ENCODE measurements at places on chromosomes 5 and 9. TPM values are rescaled to one million over a fixed set of nuclear protein-coding genes. Genes with fewer than 3 reads are reported as not detected.

Gene SRA1
- 33.2 TPM for total RNA-seq

Gene OR13C2
- total RNA-seq = not detected

Gene DOLK
- total RNA-seq = 7.4 TPM

DNA sequence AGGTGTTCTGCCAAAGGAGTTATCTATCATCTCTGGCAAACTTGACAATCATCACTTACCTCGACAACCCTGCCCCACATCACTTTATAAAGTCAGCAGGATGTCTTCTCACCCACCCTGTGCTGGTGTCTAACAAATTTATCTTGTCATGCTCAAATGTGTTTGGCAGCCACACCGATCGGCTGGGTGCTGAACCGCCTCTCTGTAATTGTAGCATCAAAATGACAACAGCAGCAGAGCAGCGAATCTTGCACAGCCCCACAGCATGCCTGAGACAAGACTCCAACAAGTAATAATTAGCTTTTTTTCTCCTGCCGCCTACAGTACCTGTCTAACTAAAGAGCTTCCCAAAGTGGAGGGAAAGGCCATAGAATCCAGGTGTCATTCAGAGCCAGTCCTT, 176.2 kb downstream of the NR3C1 start:
- H3K4me3 ChIP-seq = no peak overlapping the region
- peaks cover 33% of the 10 kb centered on the region for H3K4me1 ChIP-seq
- H3K27ac ChIP-seq = no peak overlapping the region
- H3K27me3 ChIP-seq = no peaks in the 10 kb centered on the region
- H3K36me3 ChIP-seq = peaks cover 6% of the 10 kb centered on the region

GRCh38 chr5:145797336-145797735, 37.8 kb downstream of the PRELID2 start:
- no peak overlapping the region for H3K27ac ChIP-seq
- H3K36me3 ChIP-seq = no peaks in the 10 kb centered on the region
- H3K4me3 ChIP-seq = no peak overlapping the region
- DNase-seq = no peak
- no peaks in the 10 kb centered on the region for H3K27me3 ChIP-seq

- no peak overlapping the region for H3K27ac ChIP-seq
- H3K4me1 ChIP-seq = no peaks in the 10 kb centered on the region
- DNase-seq = no peak
- no peak overlapping the region for H3K4me3 ChIP-seq
These were observed 93.1 kb downstream of the OLFM1 start for GRCh38 chr9:135180586-135180985.

GRCh38 chr9:11204521-11204920, 591.7 kb upstream of the PTPRD start:
- H3K27ac ChIP-seq = no peak overlapping the region
- H3K27me3 ChIP-seq = no peaks in the 10 kb centered on the region
- H3K4me3 ChIP-seq = no peak overlapping the region
- H3K36me3 ChIP-seq = no peaks in the 10 kb centered on the region
- no peaks in the 10 kb centered on the region for H3K4me1 ChIP-seq
- DNase-seq = no peak

DNA sequence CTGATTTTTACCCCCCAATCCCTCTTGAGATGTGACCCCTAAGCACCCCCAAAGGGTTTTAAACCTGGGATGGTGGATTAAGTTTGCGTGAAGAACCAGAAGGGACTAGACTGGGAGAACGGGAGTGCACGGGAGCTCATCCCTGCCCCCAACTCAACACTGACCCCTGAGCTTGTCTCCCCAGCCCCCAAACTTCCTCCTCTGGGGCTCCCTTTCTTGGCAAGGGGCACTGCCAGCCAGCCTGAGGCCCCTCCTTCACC, 5.0 kb upstream of the SET start:
- DNase-seq = no peak
- peaks cover 38% of the 10 kb centered on the region for H3K4me1 ChIP-seq
- no peaks in the 10 kb centered on the region for H3K36me3 ChIP-seq
- H3K27ac ChIP-seq = peak overlapping the region; percentile 98

GRCh38 chr9:77176686-77177142, 620 bp upstream of the VPS13A start:
- no peaks in the 10 kb centered on the region for H3K27me3 ChIP-seq
- H3K27ac ChIP-seq = peak overlapping the region; percentile 94
- peak overlapping the region; percentile 97 for H3K4me3 ChIP-seq
- H3K36me3 ChIP-seq = no peaks in the 10 kb centered on the region
- H3K4me1 ChIP-seq = peaks cover 26% of the 10 kb centered on the region
- DNase-seq = no peak

- no peaks in the 10 kb centered on the region for H3K36me3 ChIP-seq
- H3K4me1 ChIP-seq = peaks cover 21% of the 10 kb centered on the region
- H3K4me3 ChIP-seq = no peak overlapping the region
These were observed 72.0 kb downstream of the PPARGC1B start for GRCh38 chr5:149802008-149802680.

GRCh38 chr5:129125819-129126218, 31.3 kb downstream of the ISOC1 start:
- peaks cover 11% of the 10 kb centered on the region for H3K4me1 ChIP-seq
- H3K4me3 ChIP-seq = peak overlapping the region; percentile 78
- H3K36me3 ChIP-seq = no peaks in the 10 kb centered on the region
- H3K27ac ChIP-seq = peak overlapping the region; percentile 88
- DNase-seq = no peak

All from T-helper 17 cell (primary cell).